ENCODE measurements at places on chromosomes 4 and X.

DNA sequence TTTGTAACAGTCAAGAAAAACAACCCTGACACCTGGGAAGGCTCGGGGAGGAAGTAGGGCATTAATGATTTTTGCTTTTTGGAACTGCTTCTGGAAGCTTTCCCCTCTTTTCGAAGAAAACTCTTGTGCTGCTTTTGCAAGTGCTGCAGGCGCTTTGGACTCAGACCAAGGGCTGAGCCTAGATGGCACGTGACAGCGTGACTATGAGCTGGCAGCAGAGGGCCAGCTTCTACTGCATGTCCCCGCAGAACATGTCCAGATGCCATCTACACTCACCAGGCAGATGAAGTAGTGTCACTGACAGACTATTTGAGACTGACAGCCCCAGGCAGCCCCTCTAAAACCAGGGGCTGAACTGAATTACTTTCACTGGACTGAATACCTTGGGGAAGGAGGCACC is 6.2 kb downstream of the NR0B1 start:
- no peak for DNase-seq

DNA sequence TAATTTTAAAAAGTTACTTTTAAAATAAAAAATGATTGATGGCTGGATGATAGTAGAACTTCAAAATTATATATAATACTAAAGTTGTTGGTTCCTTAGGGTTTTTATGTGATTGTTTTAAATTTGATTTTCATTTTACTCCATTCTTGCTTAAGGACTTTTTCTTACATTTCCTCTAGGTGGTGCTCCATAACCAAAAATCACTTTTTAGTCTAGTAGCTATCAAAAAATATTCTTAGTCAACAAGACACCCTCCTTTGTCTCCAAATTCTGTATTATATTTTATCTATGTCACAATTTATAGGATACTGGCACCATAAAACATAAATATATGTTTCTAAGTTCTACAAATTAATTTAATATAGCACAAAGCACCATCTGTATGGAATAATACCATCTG is 67.2 kb upstream of the BRWD3 start:
- no peak for DNase-seq

- DNase-seq: no peak
Measured at GRCh38 chr4:124530464-124531077, 182.0 kb downstream of the ANKRD50 start.

DNA sequence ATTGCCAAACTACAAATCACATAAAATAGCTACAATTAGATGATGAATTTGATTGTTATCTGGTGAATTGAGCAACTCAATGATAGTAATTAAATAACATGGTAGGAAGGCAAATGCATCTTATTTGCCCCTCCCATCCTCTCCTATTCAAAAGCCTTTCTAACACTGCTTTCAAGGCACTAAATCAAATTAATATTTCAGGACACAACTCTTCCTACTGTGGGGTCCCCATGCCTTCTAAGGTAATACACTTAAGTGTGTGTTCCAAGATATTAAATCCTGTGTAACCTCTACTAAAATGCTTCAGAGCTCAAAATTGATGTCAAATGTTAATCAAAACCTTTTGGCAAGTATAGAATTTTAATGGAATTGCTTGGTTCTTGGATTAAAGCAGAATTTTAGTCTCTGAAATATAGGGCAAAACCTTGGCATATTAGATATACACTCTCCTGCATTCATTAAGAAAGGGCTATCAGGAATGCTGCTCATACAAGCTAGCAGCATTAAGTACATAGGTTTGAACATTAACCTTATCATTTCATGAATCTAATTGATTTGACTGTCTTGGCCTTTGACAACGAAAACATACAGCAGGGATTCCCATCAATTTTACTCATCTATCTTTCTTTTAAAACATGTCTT is 371.8 kb upstream of the GALNTL6 start:
- DNase-seq: no peak

DNA sequence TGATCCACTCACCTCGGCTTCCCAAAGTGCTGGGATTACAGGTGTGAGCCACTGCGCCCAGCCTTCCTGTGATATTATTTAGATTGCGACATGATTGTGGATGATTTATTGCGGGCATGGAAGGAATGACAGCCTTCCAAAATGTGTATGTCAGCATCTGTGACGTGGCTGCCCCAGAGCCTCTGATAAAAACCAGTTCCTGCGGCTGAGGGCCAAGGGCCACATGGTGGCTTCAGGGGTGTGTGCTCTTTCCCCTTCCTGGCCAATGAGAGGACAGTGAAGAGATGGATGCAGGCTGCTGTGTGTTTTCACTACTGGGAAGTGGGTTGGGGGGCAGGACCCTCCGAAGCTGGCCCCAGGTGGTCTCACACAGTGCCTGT is 57.4 kb upstream of the HGFAC start:
- no peak for DNase-seq

DNA sequence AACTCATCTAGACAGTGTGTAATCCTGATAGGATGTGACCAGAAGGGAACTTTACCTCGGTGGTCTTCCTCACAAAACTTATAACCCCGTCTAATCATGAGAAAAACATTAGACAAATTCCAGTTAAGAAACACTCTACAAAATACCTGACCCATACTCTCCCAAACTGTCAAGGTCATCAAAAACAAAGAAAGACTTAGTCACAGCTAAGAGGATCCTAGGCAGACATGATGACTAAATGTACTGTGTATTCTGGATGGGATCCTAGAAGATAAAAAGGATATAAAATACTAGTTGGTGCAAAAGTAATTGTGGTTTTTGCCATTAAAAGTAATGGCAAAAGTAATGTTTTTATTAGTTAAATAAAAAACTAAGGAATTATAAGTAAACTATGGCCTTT is 81.6 kb downstream of the DTHD1 start:
- no peak for DNase-seq

DNA sequence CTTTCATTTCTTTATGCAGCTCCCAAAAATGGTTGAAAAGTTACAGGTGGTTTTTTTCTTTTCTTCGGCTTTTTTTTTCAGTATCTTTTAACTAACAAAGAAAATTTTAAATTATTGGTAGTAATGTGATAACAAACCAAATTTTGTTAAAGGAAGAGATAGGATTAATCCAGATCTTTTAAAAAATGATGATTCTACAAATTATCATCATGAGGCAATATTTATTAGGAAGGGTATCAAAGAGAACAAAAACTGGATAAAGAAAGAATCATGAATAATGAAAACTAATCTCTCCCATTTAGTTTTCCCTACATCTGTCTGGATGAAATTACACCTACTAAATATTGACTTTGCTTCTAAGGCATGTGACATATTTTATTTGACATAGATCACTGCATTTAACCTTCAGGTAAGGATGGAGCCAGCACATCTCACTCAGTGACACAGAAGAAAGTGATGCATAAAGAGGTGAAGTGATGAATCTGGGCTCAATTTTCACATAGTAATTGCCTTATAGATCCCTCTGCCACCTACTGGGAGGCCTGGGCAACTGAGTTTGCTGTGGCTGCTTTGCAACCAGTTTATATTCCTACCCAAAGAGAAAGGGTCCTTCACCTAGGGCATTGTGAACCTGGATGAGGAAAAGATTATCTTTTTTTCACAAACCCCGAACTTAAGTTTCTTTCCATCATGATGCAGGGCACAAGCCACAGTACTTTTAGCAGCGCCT is 155.6 kb downstream of the HNRNPD start:
- no peak for DNase-seq

GRCh38 chr4:88189881-88190585 is 31.6 kb upstream of the ABCG2 start:
- DNase-seq: no peak

GRCh38 chrX:107549504-107549903 is 78.8 kb upstream of the PRPS1 start:
- DNase-seq: peak; percentile 4

GRCh38 chr4:145709843-145710242 is 29.9 kb downstream of the C4orf51 start:
- no peak for DNase-seq

DNA sequence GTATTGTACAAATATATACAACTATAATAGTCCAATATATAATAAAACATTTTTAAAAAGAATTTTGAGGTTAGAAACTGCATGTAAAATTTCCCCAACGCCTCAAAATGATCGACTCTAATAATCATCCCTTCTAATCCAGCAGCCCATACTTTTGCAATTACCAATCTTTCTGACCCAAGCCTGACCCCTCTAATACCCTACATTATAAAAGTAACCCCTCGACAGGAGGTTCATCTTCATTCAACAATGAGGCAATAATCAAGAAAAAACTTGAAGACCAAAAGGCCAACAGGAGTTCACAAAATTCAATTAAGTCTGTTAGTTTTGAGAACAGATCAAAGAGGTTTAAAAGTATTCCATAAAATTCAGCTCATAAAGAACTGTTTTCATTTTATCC is 393.5 kb downstream of the GPM6A start:
- no peak for DNase-seq

DNA sequence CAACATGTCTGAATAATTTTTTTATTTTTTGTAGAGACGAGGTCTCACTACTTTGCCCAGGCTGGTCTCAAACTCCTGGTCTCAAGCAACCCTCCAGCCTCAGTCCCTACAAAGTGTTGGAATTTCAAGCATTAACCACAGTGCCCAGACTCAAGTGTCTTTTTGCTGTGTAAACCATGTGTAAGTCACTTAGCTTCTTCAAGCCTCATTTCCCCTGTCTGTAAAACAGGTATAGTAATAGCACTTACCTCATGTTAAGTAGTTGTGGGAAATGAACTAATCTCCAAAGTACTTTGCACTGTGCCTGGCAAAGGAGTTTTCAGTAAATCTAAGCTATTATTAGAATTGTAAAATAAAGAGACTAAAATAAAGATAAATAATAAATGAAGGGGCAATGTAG is 35.7 kb downstream of the STBD1 start:
- no peak for DNase-seq

DNA sequence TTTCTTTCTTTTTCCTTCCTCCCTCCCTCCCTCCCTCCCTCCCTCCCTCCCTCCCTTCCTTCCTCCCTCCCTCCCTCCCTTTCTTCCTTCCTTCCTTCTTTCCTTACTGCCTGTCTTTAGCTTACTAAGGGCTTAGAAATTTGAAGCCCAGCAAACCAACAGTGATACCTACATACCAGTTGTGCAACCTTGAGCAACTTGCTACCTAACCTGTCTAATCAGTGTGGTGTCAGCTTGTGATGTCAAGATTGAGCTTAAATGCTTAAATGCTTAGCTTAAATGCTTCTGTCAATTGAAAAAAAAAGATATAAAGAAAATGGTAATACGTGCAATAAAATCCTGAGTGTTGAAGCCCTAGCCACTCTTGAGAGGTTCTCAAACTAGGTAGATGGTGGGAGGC is 728.6 kb downstream of the TRIML1 start:
- no peak for DNase-seq

GRCh38 chr4:610411-611261 is 14.7 kb upstream of the PDE6B start:
- no peak for DNase-seq

DNA sequence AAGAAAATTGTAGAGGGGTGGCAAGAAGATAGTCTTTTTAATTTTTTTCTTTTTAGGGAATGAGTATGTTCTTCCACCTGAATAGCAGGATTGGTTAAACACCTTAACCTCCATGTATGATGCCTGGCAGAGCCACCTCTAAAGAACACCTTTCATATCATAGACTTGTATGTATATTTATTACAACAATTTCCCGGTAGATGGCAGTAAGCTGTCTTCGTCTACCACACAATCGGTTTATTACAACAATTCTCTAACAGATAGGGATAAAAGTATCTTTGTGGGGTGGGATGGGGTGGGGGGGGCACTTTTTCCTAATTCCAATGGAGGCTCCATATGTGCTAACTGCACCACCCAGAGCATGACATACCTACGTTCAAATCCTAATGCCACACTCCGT is 255.5 kb downstream of the LDB2 start:
- DNase-seq: no peak

Measured in activated CD4-positive, alpha-beta T cell treated with anti-CD3 and anti-CD28 coated beads, Interleukin-2, amount 50 U/mL, for 1 hour (primary cell).